ENCODE measurements at places on chromosomes 3 and 15. TPM values are rescaled to one million over a fixed set of nuclear protein-coding genes. Genes with fewer than 3 reads are reported as not detected.

SI gene
- polyA plus RNA-seq: not detected

DNA sequence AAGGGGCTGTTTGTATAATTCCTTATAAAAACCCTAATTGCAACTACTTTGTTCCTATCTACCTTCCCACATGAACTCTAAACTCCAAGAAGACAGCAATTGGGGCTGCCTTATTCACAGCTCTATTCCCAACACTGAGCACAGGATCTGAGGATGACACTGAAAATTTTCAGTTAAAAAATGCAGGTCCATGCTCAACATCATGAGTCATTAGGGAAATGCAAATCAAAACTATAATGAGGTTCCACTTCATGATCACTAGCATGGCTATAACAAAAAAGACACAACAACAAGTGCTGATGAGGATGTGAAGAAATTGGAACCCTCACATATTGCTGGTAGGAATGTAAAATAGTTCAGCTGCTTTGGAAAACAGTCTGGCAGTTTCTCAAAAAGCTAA is 12.9 kb downstream of the SUMF1 start:
- DNase-seq: no peak

DNA sequence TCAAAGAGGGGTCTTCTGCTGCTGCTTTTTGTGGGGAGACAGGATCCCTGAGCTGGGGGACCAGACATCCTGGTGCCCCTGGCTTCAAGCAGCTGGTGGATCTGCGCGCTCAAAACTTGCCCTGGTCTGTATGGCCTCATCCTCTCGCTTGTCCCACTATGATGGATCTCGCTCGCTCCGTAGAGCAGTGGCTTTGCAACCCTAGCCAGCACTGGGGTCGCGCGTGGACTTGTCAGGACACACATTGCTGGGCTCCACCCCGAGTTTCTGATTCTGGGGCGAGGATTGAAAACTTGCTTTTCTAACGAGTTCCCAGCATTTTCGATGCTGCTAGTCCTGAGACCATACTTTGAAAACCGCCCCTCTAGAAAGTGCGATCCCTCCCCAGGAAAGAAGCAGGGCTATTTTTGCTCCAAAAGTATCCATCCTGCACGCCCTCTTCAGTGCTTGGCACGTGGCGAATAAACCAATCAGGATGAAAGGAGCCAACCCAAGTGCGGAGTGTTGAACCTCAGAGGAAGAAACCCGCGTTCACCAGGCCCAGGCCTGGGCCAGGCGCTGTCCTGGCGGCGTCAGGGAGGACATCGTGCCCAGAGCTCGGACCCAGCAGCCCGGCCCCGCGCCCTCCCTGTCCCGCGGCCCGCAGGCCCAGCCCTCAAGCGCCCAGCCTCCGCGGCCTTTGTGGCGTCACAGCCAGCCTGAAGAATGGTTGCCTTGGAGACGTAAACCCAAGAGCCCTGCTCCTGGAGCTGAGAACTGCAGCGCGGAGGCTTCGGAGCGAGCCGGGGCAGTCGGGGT is at the start of gene CFAP100:
Gene CFAP100, plus strand, starts transcription at position 731 of the 798 bp plus-strand sequence. CDS start 1,092 bp downstream, outside the sequence.
- peak; percentile 13 for DNase-seq

DNA sequence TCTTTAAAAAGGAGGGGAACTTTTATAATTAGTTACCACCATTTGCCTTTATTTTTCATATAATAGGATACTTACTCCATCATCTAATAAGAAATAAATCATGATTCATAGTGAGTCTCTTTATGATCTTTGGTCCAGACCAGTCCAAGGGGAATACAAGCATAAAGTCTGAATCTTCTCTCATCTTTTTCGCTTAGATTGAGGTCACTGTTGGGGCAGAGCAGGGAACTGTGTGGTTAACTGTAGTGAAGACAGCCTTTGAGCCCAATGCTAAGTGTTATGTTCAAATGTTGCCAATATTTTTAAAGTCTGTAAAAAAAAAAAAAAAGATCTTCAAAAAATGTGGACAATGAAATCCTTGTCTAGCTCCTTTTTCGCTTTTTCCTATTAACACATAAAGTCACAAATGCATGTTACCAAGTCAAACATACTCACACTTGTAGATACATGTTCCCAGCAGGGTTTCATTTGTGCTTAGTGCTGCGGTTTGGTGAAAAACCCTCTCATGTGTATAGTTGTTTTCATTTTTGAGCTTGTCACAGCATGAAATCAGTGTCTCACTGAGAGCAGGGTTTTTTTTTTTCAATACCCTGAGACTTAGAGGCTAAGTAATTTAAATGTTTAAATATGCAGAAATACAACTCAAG is 72.1 kb downstream of the EPHA3 start:
- DNase-seq: no peak

- no peak for DNase-seq
These were observed 4.0 kb downstream of the FMN1 start for GRCh38 chr15:33190539-33190938.
